Esophagus squamous epithelium (tissue), 5 donors: ENCODE measurements at places on chromosomes 12 and 14.

DNA sequence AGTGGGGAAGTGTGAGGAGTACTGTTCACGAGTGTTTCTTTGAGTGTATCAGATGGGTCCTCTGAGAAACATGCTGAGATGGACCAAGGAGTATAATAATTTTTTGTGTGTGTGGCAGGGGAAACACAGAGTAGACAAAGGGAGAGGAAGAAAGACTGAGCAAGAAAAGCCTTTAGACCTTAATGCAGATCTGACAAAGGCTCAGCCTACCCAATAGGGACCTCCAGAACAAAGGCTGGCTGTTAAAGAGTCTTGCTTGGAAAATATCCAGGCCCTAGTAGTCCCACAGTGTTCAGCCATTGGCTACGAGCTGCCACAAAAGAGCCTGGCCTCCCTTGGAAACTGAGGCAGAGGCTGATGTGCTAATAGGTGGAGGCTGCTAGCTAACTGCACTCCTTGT is 13.5 kb downstream of the COQ5 start:
- no peak for DNase-seq

DNA sequence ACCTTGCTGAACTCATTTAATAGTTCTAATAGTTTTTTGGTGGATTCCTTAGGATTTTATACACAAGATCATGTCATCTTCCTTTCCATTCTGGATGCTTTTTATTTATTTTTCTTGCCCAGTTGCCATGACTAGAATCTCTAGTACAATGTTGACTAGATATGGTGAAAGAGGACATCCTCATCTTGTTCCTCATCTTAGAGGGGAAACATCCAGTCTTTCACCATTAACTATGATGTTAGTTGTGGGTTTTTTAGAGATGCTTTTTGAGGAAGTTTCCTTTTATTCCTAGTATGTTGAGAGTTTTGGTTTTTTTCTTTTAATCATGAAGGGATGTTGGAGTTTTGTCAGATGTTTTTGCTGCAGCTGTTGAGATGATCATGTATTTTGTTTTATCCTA is 8.7 kb downstream of the ANKRD13A start:
- DNase-seq = no peak

DNA sequence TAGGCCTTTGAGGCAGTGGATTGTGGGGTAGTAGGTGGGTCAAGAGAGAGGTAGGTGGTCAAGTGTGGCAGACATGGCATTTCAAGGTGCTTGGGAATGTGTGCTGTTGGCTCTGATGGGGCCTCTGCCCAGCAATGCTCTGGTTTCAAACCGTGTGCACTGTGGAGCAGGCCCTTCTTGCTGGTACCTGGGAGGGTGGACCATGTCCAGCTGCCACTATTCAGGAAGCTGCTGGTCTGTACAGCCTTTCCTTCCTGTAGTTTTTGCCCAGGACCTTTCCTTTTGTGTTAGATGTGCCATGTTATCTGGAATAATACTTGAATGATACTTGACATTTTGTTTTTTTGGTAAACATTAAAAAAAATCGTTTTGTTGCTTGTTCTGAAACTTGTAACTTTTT is 14.8 kb downstream of the RIMKLB start:
- DNase-seq = no peak

- DNase-seq = no peak
Measured at GRCh38 chr12:51915951-51916350, 8.6 kb downstream of the ACVRL1 start.

DNA sequence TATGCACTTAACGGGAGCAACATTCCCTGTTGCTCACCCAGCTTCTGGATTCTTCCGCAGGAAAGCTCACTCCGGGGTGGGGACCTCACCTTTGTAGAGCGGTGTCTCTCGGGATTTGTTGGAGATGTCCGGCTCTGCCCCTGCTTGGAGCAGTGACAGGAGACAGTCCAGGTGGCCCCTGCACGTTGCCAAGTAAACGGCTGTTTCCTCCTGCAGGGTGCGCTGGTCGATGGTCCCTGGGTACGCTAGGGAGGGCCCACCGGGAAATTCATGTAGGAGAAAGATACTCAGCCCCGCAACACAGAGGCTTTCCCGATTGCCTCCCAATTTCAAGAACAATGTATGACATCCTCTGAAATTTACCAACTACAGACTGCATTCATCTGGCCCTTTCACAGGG is 23.1 kb downstream of the ASB2 start:
- no peak for DNase-seq

GRCh38 chr12:94206886-94207285 is 58.5 kb downstream of the PLXNC1 start:
- DNase-seq = no peak

GRCh38 chr12:56634837-56635791 is 5.0 kb upstream of the BAZ2A start:
- DNase-seq = no peak
